Tracheal epithelial cell (primary cell): ENCODE measurements at places on chromosomes 2 and 18. TPM values are rescaled to one million over a fixed set of nuclear protein-coding genes. Genes with fewer than 3 reads are reported as not detected.

Gene CD8A
- total RNA-seq: under 0.01 TPM in 1 of 2 replicates, not detected in the other

Gene RIT2
- 0.24 TPM in 1 of 2 replicates, not detected in the other for total RNA-seq

Gene RAB27B
- total RNA-seq: 33.5 and 97.4 TPM in 2 replicates

Gene TNFAIP6
- under 0.01 and 6.0 TPM in 2 replicates for total RNA-seq

Gene MOCOS
- total RNA-seq: 15.9 and 32.6 TPM in 2 replicates

Gene LHCGR
- total RNA-seq: not detected in 2 replicates

Gene POLR1A
- 12.0 and 17.7 TPM in 2 replicates for total RNA-seq

Gene ZSWIM2
- not detected in 2 replicates for total RNA-seq

Gene GALNT3
- 63.1 and 78.2 TPM in 2 replicates for total RNA-seq

Gene C2orf42
- total RNA-seq: 14.1 and 17.6 TPM in 2 replicates

Gene AOX1
- 4.7 and 15.7 TPM in 2 replicates for total RNA-seq

Gene SNORC
- total RNA-seq: 0.24 and 1.3 TPM in 2 replicates

Gene ZNF804A
- not detected in 2 replicates for total RNA-seq

Gene CNNM4
- 3.1 and 4.3 TPM in 2 replicates for total RNA-seq

Gene GGCX
- total RNA-seq: 27.3 and 35.4 TPM in 2 replicates

Gene CAPN13
- total RNA-seq: 0.24 TPM in 1 of 2 replicates, not detected in the other
